ENCODE measurements at places on chromosomes 3 and 15.

- no peak overlapping the region for H3K4me3 ChIP-seq
- no peaks in the 10 kb centered on the region for H3K4me1 ChIP-seq
- peaks cover 2% of the 10 kb centered on the region for H3K27me3 ChIP-seq
- no peak overlapping the region for H3K27ac ChIP-seq
- DNase-seq = no peak
Observed at GRCh38 chr3:55327131-55327920, 159.8 kb downstream of the WNT5A start.

- no peaks in the 10 kb centered on the region for H3K4me1 ChIP-seq
- H3K4me3 ChIP-seq = no peak overlapping the region
- H3K36me3 ChIP-seq = no peaks in the 10 kb centered on the region
- H3K27me3 ChIP-seq = peaks cover 8% of the 10 kb centered on the region
- H3K27ac ChIP-seq = no peak overlapping the region
- no peak for DNase-seq
Observed at GRCh38 chr3:189673535-189673934, 42.3 kb downstream of the TP63 start.

GRCh38 chr3:64321747-64322146, 96.5 kb upstream of the PRICKLE2 start:
- no peak overlapping the region for H3K4me3 ChIP-seq
- H3K36me3 ChIP-seq = no peaks in the 10 kb centered on the region
- no peak for DNase-seq
- H3K27ac ChIP-seq = no peak overlapping the region

DNA sequence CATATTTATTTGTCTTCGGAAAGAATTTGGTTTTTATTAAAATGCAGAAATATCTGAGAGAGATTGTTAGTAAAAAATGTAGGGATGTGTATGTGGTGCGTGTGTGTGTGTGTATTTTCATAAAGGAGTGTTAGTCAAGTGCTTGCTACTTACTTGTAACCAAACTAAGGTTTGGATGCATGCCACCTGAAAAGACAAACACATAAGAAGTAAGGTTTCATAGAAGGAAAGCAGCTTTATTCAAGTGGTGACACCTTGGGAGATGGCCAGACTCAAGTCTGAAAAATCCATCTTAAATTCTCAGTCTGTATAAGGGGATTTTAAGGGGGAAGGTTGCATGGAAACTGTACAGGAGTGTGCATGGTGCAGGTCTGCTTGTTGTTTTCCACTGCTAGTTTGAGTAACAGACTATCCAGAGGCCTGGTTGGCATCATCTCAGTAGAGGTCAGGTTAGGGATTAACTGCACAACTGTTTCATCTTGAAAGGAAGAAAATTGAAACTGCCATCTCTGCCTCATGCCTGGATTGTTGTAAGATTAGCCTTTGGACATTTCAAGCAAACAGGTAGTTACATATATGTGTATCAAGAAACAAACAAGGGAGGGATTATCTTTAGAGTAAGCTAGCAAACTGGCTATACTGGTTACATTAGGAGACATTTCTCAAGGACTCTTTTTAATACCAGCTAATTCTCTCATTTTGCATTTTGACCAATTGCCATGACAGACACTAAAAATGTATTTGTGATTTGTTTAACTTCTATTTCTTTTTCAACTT, 196.7 kb downstream of the EPHA6 start:
- H3K4me3 ChIP-seq = no peak overlapping the region
- H3K36me3 ChIP-seq = peaks cover 12% of the 10 kb centered on the region
- peaks cover 2% of the 10 kb centered on the region for H3K4me1 ChIP-seq
- DNase-seq = no peak
- H3K27me3 ChIP-seq = no peaks in the 10 kb centered on the region

GRCh38 chr3:11136830-11137626, 17.3 kb upstream of the HRH1 start:
- H3K27ac ChIP-seq = no peak overlapping the region
- DNase-seq = no peak
- no peaks in the 10 kb centered on the region for H3K4me1 ChIP-seq
- H3K27me3 ChIP-seq = peaks cover 14% of the 10 kb centered on the region

GRCh38 chr15:79025201-79025600, 65.4 kb downstream of the RASGRF1 start:
- H3K4me1 ChIP-seq = no peaks in the 10 kb centered on the region
- no peaks in the 10 kb centered on the region for H3K36me3 ChIP-seq
- peaks cover 8% of the 10 kb centered on the region for H3K27me3 ChIP-seq
- DNase-seq = no peak
- H3K4me3 ChIP-seq = no peak overlapping the region
- H3K27ac ChIP-seq = no peak overlapping the region

- no peaks in the 10 kb centered on the region for H3K36me3 ChIP-seq
- H3K4me3 ChIP-seq = no peak overlapping the region
- no peak overlapping the region for H3K27ac ChIP-seq
- peaks cover 16% of the 10 kb centered on the region for H3K4me1 ChIP-seq
Observed at GRCh38 chr3:59810606-59811005, 760.8 kb upstream of the CFAP20DC start.

DNA sequence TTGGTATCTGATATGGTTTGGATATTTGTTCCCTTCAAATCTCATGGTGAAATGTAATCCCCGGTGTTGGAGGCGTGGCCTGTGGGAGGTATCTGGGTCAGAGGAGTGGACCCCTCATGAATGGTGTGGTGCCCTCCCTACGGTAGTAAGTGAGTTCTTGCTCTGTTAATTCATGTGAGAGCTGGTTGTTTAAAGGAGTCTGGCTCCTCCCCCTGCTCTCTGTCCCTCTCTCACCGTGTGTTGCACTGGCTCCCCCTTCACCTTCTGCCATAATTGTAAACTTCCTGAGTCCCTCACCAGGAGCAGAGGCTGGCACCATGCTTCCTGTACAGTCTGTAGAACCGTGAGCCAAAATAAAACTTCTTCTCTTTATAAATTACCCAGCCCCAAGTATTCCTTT, 246.9 kb upstream of the AGTR1 start:
- H3K27ac ChIP-seq = peak overlapping the region; percentile 67
- no peaks in the 10 kb centered on the region for H3K27me3 ChIP-seq
- H3K36me3 ChIP-seq = peaks cover 2% of the 10 kb centered on the region
- H3K4me1 ChIP-seq = peaks cover 47% of the 10 kb centered on the region

DNA sequence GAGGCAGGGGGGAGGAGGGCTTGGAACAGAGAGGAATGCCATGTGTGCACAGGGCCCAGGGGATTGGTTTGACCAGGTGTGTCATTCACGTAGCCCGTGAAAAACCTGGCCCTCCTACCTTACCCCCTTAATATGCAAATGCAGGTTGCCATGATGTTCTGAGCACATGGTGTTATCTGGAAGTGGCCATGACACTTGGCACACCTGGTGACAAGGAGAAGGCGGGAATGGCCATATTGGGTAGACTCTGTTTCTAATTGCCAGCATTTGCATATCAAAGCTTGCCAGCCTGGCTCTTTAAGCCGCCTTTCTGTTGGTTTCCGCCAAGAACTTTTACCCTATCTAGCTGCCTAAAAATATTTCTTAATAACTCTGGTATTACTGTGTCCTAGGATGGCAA, 202.1 kb upstream of the DPH6 start:
- H3K4me3 ChIP-seq = no peak overlapping the region
- H3K27me3 ChIP-seq = no peaks in the 10 kb centered on the region
- H3K4me1 ChIP-seq = peaks cover 8% of the 10 kb centered on the region
- no peaks in the 10 kb centered on the region for H3K36me3 ChIP-seq
- no peak overlapping the region for H3K27ac ChIP-seq

DNA sequence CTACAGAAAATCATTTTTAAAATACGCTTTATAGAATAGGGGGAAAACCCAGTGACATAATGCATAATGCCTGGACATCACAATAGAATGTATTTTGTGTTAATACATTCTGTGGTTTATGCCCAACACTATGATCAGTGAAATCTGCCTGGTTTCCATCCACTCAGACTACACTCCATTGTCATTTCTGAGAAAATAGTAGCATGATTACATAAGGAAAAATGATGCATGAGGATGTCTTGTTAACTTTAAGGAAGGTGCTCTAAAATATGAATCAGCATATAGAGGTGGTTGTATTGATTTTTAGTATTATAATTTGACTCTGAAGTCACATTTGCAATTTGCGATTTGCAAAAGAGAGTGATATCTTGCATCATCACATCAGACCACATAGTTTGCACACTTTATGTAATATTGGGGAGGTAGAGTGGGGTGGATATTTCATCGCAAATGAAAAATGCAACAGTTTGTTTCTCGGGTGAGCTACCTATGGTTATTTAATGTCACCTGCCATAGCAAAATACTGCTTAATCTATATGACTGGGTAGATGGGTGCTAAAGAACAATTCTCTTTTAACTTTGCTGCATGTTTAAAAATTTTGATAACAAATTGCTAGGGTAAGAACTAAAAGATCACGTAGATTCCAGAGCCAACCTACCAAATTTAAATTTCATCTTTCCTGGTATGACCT, 403.9 kb downstream of the IL5RA start:
- H3K27ac ChIP-seq = no peak overlapping the region
- H3K27me3 ChIP-seq = no peaks in the 10 kb centered on the region
- no peaks in the 10 kb centered on the region for H3K36me3 ChIP-seq
- no peak overlapping the region for H3K4me3 ChIP-seq
- no peak for DNase-seq
